Stimulated activated CD8-positive, alpha-beta memory T cell treated with anti-CD3 and anti-CD28 coated beads, Interleukin-4, amount 100 ng/mL, for 1 hour (primary cell): ENCODE measurements at places on chromosomes 6 and 20.

DNA sequence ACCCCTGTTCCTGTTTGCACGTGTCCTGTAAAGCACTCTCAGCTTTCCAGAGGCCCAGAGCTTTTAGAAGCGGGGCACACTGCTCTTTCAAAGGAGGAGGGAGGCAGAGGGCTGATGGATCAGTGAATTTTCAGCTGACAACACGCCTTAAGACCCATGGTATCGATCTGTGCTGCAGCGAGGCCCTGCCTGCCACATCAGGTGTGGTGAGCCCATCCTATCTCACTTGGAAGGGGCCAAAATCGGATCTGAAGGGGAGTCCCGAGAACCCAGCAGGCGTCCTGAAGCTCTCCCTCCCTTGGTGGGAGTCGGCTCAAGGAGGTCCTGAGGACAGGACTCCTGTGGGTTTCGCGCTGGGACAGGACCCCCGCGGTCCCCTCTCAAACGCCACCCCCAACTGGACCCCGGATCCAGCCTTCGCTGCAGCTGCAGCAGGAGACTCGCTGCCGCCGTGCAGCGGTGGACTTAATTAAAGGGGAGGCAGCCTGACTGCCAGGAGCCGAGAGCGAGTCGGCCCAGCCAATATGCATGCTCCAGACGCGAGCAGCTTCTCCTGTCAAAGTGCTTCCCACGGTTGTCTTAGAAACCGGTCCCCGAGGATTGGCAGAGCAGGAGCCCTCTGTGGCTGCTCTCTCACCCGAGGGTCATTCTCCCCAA, 580.0 kb upstream of the ZNF337 start:
- DNase-seq: no peak

GRCh38 chr6:107972413-107973096, 14.5 kb upstream of the SEC63 start:
- DNase-seq: no peak

DNA sequence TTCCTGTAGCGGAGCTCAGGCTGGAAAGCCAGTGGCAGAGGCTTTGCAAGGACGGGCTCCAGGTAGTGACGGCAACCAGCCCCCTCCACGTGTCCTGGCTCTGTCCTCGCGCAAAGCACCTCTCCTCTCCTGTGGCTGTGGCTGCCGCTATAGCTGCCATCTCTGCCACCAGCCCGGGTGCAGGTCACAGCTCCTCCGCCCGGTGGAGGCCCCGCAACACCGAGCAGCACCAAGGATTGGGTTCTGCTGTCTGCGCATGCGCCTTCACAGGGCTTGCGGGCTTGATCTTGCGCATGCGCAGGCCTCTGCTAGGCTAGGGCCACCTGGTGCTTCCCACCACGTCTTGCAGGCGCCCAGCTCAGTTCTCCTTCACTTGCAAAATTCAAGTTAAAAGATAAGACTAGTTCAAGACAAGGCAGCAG, 625.4 kb downstream of the QKI start:
- DNase-seq: no peak

GRCh38 chr6:32427218-32427617, 12.5 kb upstream of the HLA-DRA start:
- no peak for DNase-seq

GRCh38 chr20:24442909-24443308, 26.5 kb upstream of the SYNDIG1 start:
- DNase-seq: no peak

DNA sequence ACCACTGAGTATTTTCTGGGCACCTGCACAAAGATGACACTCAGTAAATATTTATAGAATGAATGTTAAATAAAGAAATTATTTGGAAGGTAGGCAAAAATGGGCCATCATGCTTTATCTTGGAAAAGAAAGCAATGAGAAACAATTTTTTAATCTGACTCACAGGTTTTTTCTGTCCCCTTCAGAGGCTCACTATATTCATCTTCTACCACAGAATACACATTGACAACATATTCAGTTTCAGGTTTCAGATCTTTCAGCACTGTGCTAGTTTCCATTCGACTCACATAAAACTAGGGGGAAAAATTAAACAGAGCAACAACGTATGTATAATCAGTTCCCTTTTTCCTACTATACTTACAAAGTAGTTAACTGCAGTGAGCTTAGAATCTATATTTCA, 58.3 kb downstream of the COL12A1 start:
- no peak for DNase-seq

GRCh38 chr6:45675634-45676033, 297.9 kb upstream of the SUPT3H start:
- no peak for DNase-seq

DNA sequence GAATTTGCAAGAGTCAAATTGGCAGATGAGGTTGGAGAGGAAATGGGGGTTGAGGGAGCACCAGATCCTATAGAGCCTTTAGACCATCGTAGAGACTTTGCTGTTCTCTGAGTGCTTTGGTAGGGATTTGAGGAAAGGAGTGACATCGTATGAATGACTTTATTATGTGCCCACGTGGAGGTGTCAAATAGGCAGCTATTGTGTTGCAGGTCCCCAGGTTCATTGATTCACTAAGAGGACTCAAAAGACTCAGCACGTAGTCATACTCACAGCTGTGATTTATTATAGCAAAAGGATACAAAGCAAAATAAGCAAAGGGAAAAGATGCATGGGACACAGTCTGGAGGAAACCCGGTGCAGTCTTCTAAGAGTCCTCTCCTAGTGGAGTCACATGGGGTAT, 2.2 kb downstream of the MTRES1 start:
- no peak for DNase-seq

DNA sequence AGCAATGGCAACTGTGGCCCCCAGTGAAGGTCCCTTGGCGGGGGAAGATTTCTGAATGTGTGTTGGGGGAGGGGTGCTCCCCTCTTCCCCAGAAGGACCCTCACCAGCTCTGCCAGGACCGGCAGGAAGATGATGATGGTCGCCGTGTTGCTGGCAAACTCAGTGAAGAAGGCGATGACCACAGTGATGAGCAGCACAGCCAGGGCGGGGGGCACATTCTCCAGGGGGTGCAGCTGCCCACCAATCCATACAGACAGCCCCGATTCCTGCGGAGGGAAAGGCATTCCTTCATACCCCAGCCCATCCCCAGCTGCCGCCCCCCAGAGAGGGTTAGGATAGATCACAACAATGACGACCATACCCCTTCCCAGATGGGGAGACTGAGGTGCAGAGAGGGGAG, 15.7 kb upstream of the OCSTAMP start:
- DNase-seq: no peak

DNA sequence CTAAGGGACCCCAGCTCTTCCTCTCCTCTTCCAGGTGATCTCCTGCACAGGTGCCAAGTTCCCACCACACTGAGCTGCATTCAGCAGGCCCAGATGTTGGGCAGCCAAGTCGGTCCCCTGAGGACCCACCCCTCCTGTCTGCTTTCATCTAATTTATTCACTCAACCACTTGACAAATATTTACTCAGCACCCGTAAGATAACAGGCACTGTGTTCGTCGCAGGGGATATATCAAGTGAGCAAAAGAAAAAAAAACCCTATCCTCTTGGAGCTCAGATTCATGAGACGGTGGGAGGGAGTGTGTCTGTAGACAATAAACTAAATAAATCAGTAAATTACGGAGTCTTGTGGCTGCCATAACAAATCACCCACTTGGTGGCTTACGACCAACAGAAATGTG, 143.6 kb downstream of the MRPL14 start:
- no peak for DNase-seq

DNA sequence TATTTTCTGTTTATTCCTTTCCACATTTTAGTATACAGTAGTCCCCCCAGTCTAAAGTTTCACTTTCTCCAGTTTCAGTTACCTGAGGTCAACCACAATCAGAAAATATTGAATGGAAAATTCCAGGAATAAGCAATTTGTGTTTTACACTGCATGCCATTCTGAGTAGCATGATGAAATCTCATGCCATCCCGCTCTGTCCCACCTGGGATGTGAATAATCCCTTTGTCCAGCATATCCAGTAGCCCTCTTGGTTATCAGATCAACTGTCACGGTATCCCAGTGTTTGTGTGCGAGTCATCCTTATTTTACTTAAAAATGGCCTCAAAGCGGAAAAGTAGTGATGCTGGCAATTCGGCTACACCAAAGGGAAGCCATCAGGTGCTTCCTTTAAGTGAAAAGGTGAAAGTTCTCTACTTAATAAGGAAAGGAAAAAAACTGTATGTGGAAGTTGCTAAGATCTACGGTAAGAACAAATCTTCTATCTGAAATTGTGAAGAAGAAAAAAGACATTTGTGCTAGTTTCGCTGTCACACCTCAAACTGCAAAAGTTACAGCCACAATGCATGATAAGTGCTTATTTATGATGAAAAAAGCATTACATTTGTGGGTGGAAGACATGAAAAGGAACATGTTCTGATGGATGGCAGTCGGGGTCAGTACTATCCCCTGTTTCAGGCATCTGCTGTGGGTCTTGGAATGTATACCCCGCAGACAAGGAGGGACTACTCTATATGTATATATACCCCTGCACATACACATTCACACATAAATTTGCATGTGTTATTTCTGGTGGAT, 11.3 kb downstream of the NOX3 start:
- DNase-seq: no peak
